H4 (cell line): ENCODE measurements at places on chromosomes 7 and 10. TPM values are rescaled to one million over a fixed set of nuclear protein-coding genes. Genes with fewer than 3 reads are reported as not detected.

Gene CYP26C1
- not detected in 2 replicates for total RNA-seq

Gene DDC
- total RNA-seq: not detected in 2 replicates

Gene SYCE1
- not detected in 2 replicates for total RNA-seq

DNA sequence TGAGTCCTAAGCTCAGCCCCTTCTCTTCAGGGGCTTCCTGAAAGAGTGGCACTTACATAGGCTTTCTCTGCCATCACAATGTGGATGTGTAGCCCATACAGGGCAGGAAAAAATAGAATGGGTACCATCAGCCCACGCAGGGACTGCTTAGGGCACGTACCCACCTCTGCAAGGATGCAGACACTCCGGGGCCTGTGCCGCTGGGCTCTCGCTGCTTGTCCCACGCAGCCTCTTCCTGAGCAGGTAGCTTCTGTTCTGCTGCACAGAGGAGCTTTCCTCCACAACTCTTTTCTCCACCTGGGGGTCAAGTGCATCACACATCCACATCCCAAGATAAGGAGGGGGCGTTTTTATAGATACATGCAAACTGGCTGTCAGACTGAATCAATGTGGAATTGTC is 34.3 kb downstream of the FRMPD2 start:
- DNase-seq: no peak

Gene SLC18A2
- total RNA-seq: 0.02 TPM in 1 of 2 replicates, not detected in the other

Gene OR9A2
- not detected in 2 replicates for total RNA-seq

- no peak for DNase-seq
These were observed 3.5 kb downstream of the EGFR start for GRCh38 chr7:55022002-55022985.

- no peak for DNase-seq
These were observed 1.8 kb downstream of the KLLN start for GRCh38 chr10:87861566-87861952.

GRCh38 chr7:158816271-158816670 is 13.0 kb downstream of the ESYT2 start:
- DNase-seq: no peak

DNA sequence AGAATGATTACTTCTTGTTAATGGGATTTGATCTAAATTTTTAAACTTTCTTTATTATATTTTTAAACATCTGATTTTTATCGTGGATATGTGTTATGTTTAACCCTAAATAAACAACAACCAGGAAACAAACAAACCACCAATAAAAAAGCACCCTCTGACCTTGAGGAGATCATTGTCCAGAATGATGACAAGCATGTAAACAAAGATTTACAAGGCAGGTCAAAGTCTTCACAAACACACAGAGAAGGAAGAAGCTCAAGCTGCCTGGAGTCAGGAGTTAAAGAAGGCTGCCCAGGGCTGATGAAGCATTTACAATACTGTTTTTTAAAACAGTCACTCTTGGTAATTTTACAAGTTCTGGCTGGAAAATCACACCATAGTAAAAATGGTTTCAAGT is 31.0 kb upstream of the EGFR start:
- DNase-seq: no peak

GRCh38 chr7:14551310-14551709 is 351.2 kb downstream of the DGKB start:
- DNase-seq: no peak

GRCh38 chr10:26682931-26683330 is 14.6 kb upstream of the PDSS1 start:
- DNase-seq: no peak

DNA sequence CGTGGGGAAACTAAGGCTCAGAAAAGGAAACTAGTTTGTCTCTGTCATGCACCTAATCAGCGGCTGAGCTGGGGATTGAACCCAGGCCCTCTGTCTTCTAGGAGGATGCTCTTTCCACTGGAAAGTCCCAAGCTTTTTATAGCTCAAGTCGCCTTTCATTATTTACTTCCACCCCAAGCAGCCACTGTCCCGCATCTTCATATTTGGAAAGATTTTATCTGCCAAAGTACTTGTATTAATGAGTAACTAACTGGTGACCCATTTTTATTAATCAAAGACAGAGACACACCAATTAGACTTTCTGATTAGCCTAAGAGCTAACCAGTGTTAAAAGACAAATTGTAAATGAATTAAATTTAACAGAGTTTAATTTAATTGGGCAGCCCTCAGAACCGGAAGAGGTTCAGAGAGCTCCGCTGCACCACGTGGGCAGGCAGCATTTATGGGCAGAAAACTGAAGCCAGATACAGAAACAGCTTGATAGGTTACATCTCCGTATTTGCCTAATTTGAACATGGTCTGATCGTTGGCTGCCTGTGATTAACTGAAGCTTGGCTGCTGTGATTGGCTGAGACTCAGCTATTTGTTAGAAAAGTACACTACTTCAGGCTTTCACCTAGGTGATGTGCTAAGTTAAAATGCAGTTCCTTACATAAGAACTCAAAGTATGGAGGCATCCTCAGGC is 78.5 kb upstream of the PDCD4 start:
- no peak for DNase-seq

GRCh38 chr7:155935726-155936125 is 123.5 kb upstream of the SHH start:
- DNase-seq: no peak

- no peak for DNase-seq
These were observed 7.8 kb upstream of the NPC1L1 start for GRCh38 chr7:44548893-44549292.

Gene CXCL12
- total RNA-seq: 0.06 and 0.77 TPM in 2 replicates

GRCh38 chr7:84497873-84498272 is 303.3 kb upstream of the SEMA3A start:
- no peak for DNase-seq

GRCh38 chr10:48414778-48415177 is 108.3 kb downstream of the MAPK8 start:
- DNase-seq: no peak

DNA sequence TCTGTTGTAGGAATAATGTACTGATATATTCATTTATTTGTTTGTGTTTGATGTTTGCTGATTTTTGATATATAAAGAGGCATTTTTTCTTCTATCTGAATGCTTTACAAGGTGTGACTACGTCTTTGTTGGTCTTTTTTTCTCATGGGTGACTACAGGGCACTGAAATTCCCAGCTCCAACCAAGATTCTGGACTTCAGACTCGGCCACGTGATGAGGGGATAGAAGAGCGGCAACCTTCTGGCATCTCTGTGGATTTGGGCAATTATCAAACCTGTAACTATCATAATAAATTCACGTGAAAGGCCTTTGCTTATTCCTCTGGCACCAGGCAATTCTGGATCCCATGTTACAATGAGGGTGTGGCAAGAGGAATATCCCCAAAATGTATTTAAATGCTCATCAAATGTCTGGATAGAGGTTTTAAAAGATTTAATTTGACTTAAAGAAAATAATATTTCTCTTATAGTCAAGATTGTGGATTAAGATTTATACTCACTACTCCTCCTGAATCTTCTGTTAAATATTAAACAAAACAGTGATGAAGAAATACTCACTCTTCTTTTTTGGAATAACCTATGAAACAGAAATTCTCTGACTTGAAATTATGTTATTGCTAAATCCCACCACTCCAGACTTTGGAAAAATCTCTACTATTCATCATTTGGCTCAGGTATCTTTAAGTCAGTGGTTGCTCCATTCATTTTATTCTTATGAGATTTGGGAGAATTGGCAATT is 276.3 kb downstream of the GPR37 start:
- no peak for DNase-seq

Gene ANKRD26
- 6.9 and 9.1 TPM in 2 replicates for total RNA-seq

Gene GSTO1
- 171 and 239 TPM in 2 replicates for total RNA-seq

Gene COL28A1
- total RNA-seq: not detected in 2 replicates

- DNase-seq: no peak
These were observed 84.5 kb downstream of the CUX1 start for GRCh38 chr7:101901661-101902491.

DNA sequence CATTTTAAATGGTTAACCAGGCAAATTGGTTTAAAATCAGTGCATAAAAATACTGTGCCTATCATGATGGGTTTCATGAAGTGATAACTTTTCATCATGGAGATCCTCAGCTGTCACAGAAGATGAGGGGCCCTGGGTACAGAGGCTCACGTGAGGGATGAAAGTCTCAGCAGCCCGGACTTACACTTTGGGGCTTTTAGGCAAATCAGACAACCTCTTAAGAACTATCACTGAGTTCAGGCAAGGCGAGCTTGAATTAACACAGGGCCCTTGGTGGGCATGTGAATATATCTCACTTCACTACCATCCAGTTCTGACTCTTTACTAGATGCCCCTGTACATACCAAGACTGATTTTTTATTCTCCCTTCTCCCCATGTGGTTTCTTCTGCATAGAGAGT is 19.6 kb downstream of the IKZF1 start:
- DNase-seq: no peak
